Stimulated activated CD8-positive, alpha-beta memory T cell treated with anti-CD3 and anti-CD28 coated beads, Interleukin-7, amount 100 ng/mL, for 1 hour (primary cell): ENCODE measurements at places on chromosomes 12 and 14.
A peak's percentile ranks its signal among the peaks of the same experiment; 100 is the strongest.

- DNase-seq, result no peak
These were observed 539.7 kb downstream of the SNAPC1 start for GRCh38 chr14:62301911-62302310.

- DNase-seq, result no peak
These were observed 98.2 kb downstream of the C12orf42 start for GRCh38 chr12:103397536-103397935.

GRCh38 chr14:69244946-69245345 lies 15.0 kb upstream of the GALNT16 start:
- no peak for DNase-seq

- DNase-seq, result peak; percentile 92
These were observed at the start of gene COX6A1 for GRCh38 chr12:120437735-120438494. Gene COX6A1 (plus strand): TSS chr12:120438113. CDS start chr12:120438127, 14 bp downstream.

DNA sequence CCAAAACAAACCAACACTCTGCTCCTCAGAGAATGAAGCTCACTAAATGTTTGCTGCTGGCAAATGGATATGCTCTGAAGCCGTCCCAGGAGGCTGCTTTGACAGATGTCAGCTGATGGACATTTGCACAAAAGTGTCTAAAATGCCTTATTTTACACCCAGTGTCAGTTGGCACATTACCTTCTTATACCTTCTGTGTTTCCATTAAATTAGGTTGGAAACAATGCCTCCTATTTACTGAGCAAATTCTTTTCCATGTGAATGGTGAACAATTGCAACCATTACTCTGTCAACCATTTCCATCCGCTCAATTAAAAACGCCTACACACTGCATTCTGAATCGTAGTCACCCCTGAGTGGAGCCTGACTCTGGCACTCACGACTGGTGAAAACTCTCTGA lies 1679.9 kb upstream of the FLRT2 start:
- DNase-seq, result no peak

DNA sequence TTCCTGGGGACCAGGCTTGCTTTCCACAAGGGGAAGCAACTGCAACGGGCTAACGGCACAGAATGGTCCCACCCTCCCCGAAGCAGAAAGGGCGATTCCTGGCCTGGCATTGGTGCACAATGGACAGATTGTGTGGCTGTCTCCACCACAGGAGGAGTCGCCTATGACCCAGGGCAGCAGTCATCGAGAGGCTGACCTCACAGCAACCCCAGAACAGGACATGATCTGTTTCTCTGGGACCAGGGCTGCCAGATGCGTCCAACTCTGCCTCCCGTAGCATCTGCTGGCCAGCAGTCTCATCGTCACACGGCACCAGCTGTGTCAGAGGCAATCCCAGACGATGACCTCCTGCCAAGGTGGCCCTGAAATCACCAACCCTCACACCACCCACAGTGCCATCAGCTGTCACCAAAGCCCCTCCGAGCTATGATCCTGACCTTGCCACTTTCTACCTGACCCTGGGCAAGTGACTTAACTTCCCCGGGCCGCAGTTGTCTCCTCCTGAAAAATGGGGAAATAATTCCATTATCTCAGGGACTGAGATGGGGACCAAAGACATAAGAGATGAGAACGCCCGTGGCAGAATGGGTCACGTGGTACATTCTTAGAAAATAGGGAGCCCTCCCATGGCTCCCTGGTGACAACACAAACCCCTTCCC lies 86.7 kb downstream of the CHGA start:
- no peak for DNase-seq

GRCh38 chr14:52583544-52583943 lies 30.9 kb downstream of the GPR137C start:
- DNase-seq, result no peak

DNA sequence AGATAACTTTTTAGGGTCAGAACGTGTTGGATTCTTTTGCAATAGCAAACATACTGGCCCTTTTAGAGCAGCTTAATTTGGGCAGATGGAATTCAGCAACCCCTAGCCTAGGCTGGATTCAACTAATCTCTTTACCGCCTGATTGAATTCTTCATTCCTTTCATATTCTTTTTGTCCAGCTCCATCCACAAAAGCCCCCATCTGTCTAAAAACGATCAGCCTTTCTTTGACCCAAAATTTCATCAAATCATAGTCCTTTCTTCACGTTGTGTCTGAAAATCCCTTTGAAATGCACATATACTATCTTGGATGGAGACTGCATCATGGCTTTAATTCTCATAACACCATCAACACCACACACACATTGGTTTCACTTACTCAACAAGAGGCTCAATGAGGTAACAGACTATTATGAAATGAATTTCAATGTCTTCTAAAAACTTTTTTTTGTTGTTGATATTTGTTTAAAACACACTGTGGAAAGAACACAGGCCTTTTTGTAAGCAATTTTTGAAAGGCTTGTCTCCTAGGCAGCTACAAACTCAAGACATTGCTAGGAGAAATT lies 128.0 kb upstream of the EEA1 start:
- no peak for DNase-seq

DNA sequence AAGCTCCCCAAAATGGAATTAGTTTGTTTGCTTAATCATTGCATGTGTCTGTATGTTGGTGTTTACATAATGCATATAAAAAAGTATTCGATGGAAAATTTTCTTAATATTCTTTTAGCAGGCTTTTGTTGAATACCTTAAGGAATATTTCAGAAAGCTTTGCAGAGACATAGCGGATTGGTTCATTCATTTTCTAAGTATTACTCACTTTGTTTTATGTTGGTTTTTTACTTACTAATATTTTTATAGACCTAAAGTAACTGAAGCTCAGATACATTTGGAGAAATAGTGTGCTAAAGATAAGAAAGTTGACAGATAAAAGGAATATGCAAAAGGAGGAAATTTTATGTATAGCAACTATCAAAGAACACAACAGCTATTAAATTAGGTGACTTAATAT lies 191.0 kb downstream of the ERC1 start:
- DNase-seq, result no peak

DNA sequence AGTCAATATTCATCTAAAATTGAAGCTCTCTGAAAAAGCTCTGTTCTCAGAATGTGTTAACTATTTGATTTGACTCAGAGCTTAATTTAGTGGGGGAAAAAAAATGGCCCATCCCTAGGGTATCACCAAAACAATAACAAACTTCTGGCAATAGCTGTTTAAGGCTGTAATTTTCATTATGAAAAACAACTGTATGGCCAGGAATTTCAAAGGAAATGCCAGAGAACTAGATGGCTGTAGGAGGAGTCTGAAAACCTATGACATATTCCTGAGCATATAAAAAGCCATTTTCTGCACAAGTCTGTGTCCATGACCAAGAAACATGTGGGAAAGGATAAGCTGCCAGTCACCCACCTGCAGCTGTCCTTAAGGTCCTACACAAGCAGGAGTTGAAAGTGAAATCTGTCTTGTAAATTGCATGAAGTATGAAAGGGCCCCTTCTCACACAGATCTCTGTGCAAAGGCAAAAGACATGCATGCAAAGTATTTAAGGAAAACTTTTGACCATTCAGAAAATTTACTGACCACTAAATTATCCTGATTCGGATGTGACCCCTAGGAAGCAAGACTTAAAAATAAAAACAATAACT lies 299.1 kb downstream of the BTG1 start:
- no peak for DNase-seq

- no peak for DNase-seq
These were observed 3.8 kb upstream of the SCARB1 start for GRCh38 chr12:124867401-124867930.

DNA sequence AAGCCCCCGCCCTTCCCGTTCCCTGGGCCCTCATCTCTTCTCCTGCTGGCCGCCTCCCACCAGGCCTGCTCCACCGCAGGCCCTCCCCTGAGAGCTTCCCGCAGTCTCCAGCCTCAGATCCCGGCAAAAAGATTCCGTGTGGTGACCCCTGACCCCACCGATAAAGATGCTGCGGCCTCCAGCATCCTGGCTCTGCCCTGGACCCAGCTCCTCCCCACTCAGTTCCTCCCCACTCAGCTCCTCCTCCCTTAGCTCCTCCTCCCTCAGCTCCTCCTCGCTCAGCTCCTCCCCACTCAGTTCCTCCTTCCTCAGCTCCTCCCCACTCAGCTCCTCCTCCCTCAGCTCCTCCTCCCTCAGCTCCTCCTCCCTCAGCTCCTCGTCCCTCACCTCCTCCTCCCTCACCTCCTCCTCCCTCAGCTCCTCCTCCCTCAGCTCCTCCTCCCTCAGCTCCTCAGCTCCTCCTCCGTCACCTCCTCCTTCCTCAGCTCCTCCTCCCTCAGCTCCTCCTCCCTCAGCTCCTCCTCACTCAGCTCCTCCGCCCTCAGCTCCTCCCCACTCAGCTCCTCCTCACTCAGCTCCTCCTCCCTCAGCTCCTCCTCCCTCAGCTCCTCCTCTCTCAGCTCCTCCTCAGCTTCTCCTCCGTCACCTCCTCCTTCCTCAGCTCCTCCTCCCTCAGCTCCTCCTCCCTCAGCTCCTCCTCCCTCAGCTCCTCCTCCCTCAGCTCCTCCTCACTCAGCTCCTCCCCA lies 17.0 kb downstream of the NOC4L start:
- no peak for DNase-seq

DNA sequence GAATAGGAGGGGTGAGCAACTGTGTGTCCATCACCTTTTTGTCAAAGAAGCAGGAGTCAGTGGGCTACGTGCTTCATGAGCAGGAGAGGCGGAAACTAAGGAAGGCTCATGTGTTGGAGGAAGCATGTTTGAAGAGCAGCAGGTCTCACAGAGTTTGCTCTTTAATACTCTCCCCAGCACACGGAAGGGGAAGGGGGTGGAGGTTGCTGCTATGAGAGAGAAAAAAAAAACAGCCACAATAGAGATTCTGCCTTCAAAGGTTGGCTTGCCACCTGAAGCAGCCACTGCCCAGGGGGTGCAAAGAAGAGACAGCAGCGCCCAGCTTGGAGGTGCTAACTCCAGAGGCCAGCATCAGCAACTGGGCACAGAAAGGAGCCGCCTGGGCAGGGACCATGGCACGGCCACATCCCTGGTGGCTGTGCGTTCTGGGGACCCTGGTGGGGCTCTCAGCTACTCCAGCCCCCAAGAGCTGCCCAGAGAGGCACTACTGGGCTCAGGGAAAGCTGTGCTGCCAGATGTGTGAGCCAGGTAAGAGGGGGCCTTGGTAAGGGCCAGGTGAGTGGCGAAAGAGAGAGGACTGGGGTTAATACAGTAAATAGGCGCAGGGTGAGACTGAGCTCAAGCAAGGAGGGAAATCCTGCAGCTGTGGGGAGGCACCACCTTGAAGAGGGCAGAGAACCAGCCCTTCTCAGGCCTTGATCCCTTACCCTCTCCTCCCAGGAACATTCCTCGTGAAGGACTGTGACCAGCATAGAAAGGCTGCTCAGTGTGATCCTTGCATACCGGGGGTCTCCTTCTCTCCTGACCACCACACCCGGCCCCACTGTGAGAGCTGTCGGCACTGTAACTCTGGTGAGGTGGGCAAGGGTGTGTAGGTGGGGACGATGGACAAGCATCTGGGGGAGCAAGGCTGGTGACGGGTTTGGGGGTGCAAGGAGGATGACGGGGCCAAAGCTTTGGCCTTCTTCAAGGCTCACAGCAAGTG lies at the start of gene CD27:
TSS of gene CD27 (plus strand) at position 252 of the 985 bp plus-strand sequence. CDS start at position 393, 141 bp downstream.
- DNase-seq, result no peak

DNA sequence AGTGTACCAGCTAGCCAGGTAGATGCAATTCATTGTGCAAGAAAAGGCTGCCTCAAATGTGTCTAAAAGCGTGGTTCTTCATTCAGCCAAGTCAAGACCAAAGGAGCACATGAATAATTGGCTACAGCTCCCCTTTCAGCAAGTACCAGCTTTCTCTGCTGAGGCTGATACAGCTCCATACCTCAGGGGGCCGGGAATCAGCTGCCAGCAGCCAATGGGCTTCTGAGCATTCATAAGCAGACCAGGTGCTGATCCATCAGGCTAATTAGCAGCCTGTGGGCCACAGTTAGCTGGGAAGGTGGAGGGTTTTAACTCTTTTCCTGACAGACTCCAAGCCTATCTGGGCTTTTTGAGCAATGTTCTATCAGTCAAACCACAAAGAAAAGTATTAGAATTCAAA lies 264.7 kb downstream of the APAF1 start:
- DNase-seq, result no peak

GRCh38 chr14:96364962-96365361 lies 1.6 kb downstream of the GSKIP start:
- DNase-seq, result no peak

DNA sequence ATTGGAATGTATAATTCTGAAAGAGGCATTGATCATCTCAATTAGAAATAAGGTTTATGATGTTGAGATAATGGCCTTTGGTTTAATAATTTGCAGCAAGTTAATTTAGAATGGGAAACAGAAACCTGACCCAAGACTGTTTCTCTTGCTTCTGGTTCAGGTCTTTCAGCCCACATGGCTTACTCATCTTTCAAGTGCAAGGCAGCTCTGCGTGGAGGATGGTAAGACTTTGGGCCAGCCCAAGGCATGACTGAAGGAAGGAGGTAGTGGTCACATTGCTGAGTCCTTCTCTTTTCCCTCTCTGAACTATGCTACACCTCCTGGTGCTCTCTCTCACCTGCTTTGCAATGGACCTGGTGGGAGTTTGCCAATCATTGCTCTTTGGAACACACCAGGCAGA lies 98.7 kb downstream of the CAND1 start:
- DNase-seq, result no peak

DNA sequence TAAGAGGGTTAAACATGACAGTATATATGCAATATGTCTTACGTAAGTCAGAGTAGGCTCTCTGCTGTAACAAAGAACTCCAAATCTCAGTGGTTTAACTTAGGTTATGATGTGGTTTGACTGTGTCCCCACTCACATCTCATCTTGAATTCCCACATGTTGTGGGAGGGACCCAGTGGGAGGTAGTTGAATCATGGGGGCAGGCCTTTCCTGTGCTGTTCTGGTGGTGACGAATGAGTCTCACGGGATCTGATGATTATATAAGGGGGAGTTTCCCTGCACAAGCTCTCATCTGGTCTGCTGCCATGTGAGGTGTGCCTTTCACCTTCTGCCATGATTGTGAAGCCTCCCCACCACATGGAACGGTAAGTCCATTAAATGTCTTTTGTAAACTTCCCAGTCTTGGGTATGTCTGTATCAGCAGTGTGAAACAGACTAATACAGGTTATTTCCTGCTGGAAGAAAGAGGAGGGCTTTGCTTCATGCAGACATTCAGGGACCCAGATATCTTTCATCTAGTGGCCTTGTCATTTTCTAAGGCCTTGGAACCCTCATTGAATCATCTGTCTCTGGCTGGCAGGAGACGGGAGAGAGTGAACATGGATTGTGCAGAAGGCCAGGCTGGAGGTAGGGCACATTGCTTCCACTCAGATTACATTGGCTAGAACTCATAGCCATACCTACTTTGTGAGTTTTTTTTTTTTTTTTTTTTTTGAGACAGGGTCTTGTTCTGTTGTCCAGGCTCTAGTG lies 96.1 kb downstream of the CRADD start:
- no peak for DNase-seq
